Fibroblast of villous mesenchyme (primary cell): ENCODE measurements at places on chromosomes 11 and 22.

DNA sequence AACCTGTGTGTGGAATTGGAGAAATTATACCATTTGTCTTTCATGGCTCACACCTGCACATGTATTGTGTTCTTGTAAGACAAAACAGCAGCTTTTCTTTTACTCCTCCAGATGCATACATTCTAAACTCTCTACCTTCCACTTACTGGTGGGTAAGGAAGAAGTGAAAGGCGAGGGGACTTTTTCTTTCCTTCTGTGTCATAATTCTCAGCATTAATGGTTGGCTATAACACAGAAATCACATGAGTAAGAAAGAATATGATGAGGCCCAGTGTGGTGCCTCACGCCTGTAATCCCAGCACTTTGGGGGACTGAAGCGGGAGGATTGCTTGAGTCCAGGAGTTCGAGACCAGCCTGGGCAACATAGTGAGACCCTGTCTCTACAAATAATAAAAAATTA is 57.8 kb upstream of the SHANK2 start:
- DNase-seq: no peak

- DNase-seq: peak; percentile 93
Observed at GRCh38 chr11:117199053-117199915, at the start of gene TAGLN. TSS of gene TAGLN (plus strand) at chr11:117199370. CDS start at chr11:117203014, 3,644 bp downstream.

DNA sequence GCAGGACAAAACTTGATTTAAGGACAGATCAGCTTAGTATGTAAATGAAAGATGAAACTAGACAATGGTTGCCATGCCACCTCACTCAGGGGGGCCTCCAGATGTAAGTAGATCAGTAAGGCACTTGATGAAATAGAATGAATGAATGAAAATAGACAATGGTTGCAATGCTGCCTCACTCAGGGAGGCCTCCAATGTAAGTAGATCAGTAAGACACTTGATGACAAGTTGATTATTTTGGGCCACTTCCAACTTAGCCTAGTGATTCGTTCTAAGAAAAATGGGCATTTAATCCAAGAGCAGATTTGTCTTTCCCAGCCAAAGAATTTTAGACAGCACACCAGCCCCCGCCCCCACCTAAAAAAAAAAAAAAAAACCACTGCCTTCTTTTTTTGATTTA is 19.2 kb upstream of the SLC5A12 start:
- no peak for DNase-seq

- DNase-seq: peak; percentile 94
Observed at GRCh38 chr11:36073411-36074203, 129.7 kb downstream of the LDLRAD3 start.

- peak; percentile 68 for DNase-seq
Observed at GRCh38 chr22:32788904-32789624, 12.4 kb upstream of the TIMP3 start.

- no peak for DNase-seq
Observed at GRCh38 chr22:47171441-47172221, 409.2 kb downstream of the TBC1D22A start.

GRCh38 chr22:44309647-44310046 is 3.1 kb downstream of the SHISAL1 start:
- peak; percentile 74 for DNase-seq

- no peak for DNase-seq
Observed at GRCh38 chr11:16126362-16126761, 230.0 kb downstream of the SOX6 start.

GRCh38 chr22:41596776-41597634 is 7.4 kb upstream of the PMM1 start:
- peak; percentile 62 for DNase-seq

DNA sequence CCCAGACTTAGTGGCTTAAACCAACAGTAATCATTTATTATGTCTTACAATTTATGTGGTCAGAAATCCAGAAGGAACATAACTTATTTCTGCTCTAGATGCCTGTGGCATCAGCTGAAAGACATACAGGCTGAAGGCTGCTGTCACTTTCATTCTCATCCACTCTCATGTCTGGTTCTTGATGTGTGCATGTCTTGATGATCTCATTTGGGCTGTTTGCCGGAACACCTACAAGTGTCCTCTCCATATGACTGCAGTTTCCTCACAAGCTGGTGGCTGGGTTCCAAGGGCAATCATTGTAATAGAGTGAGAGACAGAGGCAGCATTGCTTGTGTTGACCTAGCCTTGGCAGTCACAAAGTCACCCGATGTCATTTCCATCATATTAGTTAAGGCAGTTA is 1375.9 kb upstream of the RAG2 start:
- DNase-seq: peak; percentile 2

GRCh38 chr11:47225552-47226400 is 11.0 kb downstream of the DDB2 start:
- peak; percentile 52 for DNase-seq

DNA sequence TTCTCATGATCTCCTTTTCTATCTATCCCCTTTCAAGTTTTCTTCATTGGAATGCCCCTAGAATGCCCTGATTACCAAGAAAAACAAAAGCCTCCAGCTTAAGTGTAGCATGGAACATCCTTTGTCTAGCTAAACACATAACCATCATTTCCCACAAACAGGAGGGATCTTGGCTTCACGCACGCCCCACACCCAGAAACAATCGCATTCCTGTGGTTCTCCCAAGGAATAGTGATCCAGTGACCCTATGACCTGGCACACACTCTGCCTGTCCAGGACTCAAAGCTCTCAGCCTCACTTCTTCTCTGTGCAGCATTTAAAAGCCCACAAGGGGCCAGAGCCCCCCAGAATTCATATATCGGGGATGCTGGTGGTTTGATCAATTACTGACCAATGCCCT is 9.3 kb upstream of the POU2AF1 start:
- DNase-seq: no peak

- DNase-seq: no peak
Observed at GRCh38 chr11:65125197-65126056, 3.3 kb downstream of the MRPL49 start.
